ENCODE measurements at places on chromosomes 5 and 9. TPM values are rescaled to one million over a fixed set of nuclear protein-coding genes. Genes with fewer than 3 reads are reported as not detected.

DNA sequence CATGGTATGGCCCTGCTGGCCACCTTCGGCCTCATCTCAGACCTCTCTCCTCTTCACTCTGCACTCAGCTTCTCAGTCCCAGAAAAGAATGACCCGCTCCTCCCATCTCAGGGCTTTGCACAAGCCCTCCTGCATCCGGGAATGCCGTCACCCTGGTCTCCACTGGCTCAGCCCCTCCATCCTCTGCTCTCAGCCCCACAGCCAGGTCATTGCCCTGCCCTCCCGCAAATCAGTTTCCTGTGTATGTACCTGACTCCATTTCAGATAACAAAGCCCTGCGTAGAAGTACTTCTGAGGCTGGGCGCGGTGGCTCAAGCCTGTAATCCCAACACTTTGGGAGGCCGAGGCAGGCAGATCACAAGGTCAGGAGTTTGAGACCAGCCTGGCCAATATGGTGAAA lies 28.9 kb upstream of the EEIG1 start:
- DNase-seq = no peak

DNA sequence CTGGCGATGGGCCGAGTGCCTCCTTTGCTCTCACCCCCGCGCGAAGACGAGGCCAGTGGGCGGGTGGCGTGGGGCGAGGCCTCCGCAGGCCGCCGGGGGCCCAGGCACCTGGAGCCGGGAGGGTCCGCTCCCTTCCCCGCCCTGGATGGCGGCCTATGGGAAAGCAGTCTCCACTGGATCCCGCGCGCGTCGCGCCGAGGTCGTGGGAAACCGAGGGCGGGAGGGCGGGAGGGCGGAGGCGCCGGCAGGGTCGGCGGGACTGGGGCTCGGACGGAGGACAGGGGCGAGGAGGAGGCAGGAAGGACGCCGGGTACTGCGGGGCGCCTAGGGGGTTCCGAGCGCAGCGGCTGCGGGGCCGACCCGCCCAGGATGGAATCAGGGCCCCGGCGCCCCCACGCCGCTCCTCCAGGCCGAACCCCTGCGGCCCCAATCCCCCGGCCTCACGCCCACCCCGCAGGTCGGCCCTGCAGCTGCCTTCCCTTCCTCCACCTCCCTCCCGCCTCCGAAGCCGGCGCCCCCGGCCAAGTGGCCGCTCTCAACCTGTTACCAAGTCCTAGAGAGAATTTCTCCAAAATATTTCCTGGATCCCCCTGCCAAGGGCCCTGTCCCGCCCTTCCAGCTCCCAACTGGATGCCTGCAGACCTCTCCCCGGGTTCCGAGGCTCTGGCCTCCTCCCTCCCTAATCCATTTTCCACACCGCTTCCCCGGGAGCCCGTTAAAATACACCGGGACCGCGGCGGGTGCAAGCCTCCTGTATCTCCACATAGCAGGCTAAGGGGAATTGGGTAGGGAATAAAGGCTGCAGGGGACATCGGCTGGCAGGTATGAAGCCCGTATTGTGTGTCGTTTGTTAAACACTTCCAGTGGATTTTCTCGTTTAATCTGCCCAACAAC lies 146.3 kb downstream of the ERCC6L2 start:
- DNase-seq = no peak

DNA sequence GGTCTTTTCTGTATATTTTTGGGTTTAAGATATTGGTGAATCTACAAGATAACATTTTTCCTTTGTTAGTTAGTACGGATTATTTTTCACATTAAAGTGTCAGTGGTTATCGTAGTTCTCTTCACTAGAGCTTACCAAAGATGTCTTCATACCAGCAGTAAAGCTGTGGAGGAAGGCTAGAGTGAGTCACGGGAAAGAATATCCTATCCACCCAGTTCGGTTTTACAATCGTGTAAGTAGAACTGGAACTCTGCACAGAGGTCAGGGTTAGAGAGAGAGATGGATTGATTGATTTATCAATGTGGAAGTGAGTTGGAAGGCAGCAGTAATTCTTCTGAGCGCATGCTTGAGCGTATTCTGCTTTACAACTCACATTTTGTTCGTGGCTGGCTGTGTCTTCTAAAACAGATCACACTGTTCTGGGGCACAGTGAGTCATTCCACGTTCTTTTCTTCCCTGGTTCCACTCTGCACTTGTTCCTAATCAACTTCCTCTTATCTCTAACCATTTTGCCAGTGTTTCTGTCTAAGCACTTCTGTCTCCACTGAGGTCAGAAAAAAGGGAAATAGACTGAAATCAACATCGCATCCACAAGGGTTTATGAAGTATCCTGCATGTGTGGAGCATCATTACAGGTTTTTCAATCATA lies 86.5 kb upstream of the ARRDC3 start:
- no peak for DNase-seq

DNA sequence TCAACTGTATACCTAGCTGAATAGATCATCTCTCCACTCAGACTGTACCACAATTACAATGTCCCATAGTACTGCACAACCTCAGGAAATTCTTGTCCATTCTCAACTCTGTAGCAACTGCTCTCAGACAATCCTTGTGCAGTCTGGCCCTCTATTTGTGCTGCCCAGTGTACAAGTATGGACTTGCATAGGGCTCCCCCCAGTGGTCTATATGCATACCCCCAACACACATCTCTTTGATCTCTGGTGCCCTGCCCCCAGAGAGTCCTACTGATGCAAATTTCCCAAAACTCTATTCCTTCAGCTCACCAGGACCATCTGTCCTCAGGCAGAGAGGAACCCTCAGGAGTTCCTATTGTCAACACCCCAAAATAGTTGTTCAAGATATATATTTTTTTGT lies 205.3 kb downstream of the SLCO4C1 start:
- DNase-seq = no peak

DNA sequence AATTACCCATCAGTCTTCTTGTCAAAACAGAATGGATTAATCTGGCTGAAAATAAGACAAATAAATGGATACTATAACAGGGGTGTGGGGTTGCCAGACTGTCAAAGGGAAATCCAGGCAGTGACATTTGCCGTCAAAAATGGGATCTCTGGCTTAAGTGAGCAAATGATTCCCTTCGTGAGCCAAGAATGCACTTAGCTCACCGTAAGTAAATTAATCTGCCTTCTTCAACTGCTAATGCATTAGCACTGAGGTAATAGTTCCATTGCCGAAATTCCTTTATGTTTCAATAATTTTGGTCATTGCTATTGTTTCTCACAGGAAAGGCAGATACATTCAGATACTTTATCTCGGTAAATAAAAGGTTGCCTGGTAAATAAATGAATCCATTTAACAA lies 377.8 kb downstream of the KIAA0825 start:
- no peak for DNase-seq

DNA sequence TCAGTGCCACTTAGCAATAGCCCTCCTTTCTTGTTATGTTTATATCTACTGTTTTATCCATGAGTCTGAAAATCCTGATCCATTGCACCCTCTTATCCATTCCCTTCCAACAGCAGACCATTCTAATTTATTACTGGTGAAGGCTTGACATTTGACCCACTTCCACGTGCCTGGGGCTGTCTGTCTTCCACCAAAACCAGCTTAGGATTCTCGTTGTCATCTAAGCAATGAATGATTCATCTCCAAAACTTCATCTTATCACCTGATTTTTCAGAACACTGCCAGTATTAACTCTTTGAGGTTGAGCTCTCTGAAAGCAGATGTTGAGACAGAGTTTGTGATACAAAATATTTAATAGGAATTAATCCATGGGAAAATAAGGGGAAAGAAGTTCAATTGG lies 277.8 kb upstream of the FBXL7 start:
- no peak for DNase-seq

- peak; percentile 26 for DNase-seq
Observed at GRCh38 chr5:62340392-62340791, 34.4 kb downstream of the KIF2A start.

GRCh38 chr9:112015736-112016135 lies 119.1 kb downstream of the UGCG start:
- DNase-seq = no peak

GRCh38 chr9:101443364-101443771 lies 7.8 kb upstream of the ALDOB start:
- DNase-seq = no peak

GRCh38 chr9:135559606-135560005 lies 1.9 kb upstream of the PAEP start:
- DNase-seq = no peak

DNA sequence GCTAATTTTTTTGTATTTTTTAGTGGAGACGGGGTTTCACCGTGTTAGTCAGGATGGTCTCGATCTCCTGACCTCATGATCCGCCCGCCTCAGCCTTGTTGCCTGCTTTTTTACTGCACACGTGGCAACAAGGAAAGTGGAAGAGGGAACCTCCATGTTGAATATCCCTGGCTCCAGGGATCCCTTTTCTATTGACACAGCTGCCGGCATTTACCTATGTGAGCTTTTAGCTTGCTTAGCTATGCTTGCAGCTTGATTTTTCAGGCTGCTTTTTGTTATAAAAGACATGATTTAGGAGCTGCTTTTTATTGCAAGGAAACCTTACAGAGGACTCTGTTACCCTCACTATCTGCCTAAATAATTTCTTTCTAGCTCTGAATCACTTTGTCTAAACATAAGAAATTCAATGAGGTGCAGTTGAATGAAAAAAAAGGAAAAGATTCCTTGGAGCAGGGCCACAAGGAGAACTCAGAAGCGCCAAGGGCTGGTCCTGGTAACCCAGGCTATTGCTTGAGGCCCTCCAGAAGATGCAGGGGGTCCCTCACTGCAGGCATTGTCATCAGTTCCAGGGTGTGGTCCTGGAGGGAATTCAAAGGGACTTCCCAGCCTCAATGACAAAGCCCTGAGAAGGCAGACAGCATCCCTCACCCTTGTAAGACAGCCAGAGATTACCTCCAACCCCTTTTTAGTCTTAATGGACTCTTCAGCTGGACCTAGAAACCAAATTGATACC lies 89.9 kb downstream of the SYK start:
- no peak for DNase-seq

- DNase-seq = no peak
Observed at GRCh38 chr5:178426326-178427130, 163.7 kb downstream of the COL23A1 start.

DNA sequence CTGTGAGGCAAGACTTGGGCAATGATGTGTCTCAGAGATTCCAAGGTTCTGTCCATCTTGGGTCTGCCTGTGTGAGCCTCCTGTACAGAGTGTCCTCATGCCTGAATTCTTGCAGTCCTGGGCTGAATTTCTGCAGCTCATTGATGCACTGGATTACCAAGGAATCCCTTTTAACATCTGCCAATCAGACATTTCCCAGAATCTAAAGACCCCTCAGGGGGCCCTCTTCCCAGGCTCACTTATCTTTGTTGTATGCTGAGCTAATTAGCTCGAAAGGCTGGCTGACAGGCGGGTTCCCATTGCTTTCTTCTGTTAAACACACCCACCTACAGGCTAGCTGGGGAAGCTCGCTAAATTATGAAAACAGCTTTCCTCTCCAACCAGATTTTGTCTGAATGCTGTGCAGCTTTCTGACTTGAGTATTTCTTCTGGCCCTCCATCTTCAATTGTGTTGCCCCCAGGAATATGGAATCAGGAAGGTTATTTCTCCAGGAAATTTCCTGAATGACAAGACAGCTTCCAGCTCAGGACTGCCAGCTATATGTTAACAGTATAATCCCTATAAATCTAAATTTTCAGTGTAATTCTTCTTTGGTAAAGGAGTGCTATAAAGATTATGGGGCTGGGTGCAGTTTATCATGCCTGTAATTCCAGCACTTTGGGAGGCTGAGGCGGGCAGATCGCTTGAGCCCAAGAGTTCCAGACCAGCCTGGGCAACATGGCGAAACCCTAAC lies at the start of gene LIX1:
LIX1 (minus strand) TSS at position 91 of the 734 bp plus-strand sequence; CDS start at position 56, 35 bp downstream.
- DNase-seq = peak; percentile 57

GRCh38 chr5:148853868-148854267 lies 27.5 kb downstream of the ADRB2 start:
- DNase-seq = no peak

GRCh38 chr9:97075289-97075985 lies 36.5 kb upstream of the CTSV start:
- no peak for DNase-seq

DNA sequence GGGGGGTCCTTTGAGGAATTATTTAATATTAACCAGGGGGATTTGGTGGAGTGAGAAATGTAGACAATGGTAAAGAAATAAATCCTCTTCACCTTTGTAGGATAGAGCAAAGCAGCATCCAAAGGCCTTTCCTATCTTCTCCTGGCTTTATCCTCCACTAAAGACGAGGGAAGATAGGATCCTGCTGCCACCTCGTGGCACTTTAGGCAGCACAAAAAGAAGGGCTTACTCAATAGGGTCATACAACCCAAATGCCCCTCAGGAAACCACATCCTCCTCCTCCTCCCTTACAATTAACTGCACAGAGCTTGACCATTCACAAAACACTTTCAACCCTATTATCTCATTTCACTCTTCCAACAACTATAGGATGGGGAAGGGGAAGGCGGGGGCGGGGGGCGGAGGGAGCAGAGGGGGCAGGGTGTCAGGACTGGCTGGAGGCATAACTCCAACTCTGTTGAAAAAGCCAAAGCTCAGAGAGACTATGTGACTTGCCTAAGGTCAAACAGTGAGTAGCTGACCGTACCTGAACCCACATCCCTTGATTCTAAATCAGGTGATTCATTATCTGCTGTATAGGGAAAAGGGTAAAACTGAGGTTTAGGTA lies 45.4 kb upstream of the MYOT start:
- DNase-seq = peak; percentile 7

DNA sequence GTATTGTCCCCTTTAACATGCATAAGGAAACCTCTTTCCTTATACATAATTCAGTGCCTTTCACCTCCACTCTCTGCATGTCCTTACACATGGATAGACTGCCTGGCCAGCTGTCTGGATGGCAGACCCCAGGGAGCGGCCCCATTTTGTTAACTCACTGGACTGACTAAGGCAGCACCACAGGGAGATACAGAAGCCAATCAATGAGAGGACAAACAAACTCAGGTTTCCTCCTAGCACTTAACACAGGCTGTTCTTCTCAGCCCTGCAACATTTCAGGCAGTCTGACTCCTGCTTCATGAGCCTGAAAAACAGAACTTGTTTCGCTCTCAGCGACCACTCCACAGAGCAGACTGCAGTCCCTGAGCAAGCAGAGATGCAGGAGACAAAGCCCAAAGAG lies 135.4 kb upstream of the RASEF start:
- no peak for DNase-seq

The FOXD4L3 gene
- total RNA-seq = 0.20 TPM

The TRIM36 gene
- not detected for total RNA-seq

Measured in activated CD4-positive, alpha-beta T cell treated with anti-CD3 and anti-CD28 coated beads, Interleukin-2, amount 10 ng/mL, durations not matched to agents 7 days and 5 days (primary cell).